GM12892 (cell line): ENCODE measurements at places on chromosomes 5 and 9.

DNA sequence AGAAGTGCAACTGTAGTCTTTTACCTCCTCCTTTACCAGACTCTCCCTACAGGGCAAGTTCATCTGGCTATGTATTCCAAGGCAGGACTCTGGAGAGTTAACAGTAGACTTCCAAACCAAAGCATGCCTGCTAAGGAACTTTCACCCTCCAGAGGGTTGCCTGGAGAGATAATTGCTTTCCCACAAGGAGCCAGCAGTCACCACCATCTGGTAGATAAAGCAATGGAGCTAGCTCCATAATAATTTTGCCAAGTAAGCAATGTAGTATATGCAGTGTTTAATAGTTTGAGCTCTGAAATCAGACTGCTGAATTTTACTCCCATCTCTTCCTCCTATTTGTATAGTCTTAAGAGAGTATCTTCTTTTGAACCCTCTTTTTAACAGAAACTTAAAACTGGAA is 566.8 kb upstream of the PTGER4 start:
- no peak for DNase-seq

- no peak for DNase-seq
Observed at GRCh38 chr5:109767997-109768396, 78.3 kb downstream of the MAN2A1 start.

DNA sequence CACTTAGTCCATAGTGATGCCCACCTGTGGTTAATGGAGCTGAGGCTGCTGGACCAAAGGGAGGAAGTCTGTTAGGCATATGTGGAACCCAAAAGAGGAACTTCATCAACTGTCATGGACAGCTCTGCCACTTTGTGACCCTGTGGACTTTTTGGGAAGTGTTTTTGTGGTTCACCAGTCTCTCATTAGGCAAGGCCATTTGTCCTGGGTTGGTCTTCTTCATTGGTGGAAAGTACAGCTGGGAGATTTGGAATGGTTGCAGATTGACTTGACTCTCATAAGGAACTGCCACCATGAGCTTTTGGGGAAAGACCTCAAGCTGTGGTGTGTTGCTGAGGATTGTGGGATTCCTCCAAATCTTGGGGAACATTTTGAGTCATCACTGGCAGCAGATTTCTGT is 31.9 kb upstream of the IL12B start:
- no peak for DNase-seq

- no peak for DNase-seq
Observed at GRCh38 chr9:73009649-73010288, 56.9 kb upstream of the ALDH1A1 start.

- no peak for DNase-seq
Observed at GRCh38 chr9:137674307-137674975, 55.6 kb downstream of the EHMT1 start.

DNA sequence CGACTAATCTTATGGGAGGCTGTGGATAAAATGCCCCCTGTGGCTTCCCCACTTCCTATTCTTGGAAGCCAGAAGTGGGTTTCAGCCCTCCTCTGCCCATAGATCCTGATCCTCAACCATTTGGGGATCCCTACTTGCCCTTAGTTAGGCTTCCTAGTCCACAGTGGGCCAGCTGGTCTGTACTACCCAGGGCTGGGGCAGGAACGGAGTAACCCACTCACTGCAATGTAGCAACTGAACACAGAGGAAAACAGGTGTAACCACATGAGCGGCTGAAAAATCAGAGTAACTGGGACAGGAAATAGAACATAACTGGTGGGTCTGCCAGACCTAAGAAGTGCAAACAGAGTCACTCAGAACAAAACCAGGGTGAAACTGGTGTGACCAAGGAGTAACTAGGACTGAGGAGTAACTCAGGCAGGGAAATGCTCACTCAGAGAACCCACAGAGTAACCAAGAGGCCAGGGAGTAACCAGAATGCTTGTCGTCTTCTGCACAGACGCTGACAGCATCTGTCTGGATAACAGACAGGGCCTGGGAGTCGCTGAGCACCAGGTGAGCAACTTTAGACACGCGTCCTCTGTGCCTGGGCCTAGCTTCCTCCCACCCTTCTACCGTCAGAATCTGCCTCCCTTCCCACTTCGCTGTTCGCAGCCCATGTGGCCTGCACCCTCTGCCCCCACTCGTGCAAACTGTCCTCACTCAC is 1.0 kb downstream of the AQP3 start:
- peak; percentile 64 for DNase-seq

DNA sequence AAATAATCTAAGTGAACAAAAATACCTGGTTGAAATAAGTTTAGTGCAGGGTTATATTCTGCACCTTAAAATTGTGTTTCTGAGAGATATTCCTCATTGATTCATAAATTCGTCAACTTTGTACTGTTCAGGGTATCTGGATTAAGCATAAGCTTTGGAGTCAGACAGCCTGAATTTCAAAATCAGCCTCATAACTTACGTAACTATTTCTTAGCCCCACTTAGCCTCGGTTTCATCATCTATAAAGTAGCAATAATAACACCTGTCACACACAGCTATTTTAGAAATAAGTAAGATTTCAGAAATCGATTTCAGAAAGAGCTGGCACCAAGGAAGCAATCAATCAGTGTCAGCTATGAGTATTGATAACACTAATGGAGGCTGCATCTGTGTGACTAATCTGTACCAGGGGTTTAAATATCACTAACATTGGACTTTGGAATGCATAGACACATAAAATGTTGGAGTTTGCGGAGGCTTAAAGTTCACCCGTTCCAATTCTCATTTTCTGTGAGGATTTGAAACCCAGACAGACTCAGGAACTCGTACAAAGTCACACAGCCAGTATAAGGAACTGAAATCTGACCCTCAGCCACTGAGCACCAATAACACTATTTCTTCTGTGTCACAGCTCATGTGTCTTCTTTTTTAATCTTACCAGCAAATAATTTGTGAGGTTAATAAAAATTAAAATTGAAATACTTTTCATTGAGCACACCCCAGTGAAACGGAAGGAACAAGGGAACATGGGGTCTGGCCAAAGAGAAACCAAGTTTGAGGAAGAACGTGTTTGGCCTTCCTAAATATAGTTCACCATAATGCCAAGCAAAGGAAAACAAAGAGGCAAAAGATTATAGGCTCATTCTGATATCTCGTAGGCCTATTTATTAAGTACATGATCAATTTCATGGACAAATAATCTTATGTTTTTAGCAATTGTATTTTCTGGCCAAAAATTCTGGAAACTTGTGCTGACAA is 194.4 kb upstream of the PTGER4 start:
- no peak for DNase-seq
